Hematopoietic multipotent progenitor cell treated with erythropoietin and hydrocortisone succinate and interleukin-3 and kit ligand, for 8 days (in vitro differentiated cells): ENCODE measurements at places on chromosomes 4 and X.

DNA sequence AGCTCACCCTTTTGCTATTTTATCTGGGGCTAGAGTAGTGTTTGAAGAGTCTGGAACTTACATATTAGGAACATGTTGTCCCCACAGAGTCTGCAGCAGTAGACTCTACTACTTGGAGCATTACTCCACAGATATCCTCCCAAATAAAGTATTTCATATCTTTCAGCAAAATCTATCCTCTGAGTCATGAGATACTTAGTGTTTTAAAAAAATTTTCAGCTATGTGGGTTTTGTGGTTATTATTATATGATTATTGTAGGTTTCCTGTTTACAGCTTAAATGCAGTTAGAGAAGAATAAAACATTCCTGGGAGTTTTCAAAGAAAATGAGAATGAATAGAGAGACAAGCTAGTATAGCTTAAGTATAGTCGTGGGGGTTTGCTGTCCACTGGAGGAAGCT, 30.9 kb downstream of the PAGE2 start:
- peak; percentile 28 for DNase-seq

DNA sequence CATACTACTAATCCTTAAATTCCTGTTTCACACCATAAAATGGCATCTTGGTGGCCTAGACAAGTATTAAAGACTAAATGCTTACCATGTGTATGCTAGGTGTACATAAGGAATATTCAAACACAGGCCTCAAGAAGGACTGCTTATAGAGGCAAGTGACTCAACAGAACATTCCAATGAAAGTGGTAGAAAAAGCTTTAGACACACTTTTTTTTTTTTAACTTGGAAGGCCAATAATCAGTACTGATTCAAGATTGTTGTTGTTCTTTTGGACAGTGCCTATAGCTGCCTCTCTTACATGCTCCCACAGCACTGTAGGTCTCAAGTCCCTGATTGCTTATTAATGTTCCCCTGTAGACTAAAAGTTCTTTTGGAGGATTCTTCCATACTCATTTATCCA, 77.6 kb downstream of the FBXL5 start:
- DNase-seq = no peak

DNA sequence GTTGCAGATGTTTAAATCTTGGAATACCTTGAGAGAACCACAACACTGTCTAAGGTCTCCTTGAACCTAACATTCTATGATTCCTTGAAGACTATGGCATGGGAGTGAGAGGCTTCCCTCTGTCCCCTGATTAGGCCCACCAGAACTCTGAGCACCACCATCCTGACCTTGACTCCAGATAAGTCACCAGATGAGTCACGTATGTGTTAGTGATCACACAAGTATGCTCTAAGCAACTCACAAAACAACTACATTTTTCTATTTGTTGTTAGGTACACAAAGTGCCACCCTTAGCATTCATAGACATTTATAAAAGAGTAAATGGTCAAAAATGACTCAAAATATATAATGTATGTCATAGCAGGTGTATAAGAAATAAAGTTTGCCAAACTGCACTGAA, 252.9 kb upstream of the CXXC4 start:
- no peak for DNase-seq

DNA sequence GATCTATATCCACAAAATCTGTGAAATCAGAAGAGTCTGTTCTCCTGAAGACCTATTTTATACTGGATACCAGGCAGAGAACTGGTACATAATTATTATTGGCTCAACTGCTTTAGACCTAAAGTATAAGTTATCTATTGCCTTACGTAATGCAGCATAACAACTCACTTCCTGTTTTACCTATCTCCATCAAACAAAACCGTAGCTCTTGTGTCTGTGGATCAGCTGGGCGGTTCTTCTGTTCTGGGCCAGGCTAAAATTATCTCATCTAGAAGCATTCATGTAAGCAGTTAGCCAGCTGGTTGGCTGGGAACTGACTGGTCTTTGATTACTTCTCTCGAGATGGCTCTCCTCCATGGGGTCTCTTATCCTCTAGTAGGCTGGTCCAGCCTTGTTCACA, 57.8 kb downstream of the PPP1R2C start:
- DNase-seq = no peak

GRCh38 chr4:36053930-36054329, 190.4 kb downstream of the ARAP2 start:
- no peak for DNase-seq

DNA sequence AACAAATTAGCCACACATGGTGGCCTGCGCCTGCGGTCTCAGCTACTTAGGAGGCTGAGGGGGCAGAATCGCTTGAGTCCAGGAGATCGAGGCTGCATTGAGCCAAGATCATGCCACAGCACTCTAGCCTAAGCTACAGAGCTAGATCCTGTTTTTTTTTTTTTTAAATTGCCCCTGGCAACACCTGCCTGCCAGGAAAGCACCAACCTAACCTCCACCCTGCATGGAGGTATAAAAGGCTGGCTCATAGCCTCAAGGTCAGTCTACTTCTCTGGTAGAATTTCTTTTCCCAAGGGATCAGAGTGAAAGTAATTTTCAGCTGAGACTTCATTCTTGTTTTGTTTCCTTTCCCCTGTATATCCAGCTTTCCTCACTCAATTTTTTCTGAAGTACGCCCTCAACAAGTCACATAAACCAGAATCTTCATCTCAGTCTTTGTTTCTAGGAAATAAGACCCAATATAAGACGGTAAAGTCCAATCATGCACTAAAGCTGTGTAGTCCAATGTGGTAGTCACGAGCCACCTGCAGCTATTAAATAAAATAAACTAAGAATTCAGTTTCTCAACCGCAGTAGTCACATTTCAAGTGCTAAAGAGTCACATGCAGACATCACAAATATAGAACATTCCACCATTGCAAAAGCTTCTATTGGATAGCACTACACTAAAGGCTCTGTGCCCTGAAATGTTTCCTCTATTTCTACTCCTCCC, 113.3 kb downstream of the HPGD start:
- no peak for DNase-seq

GRCh38 chr4:159837071-159837470, 734.2 kb downstream of the RAPGEF2 start:
- DNase-seq = no peak

- no peak for DNase-seq
Observed at GRCh38 chr4:112747036-112747435, 110.1 kb downstream of the LARP7 start.
